Bronchus fibroblast of lung (primary cell): ENCODE measurements at places on chromosomes 6 and 20. TPM values are rescaled to one million over a fixed set of nuclear protein-coding genes. Genes with fewer than 3 reads are reported as not detected.

The SMLR1 gene
- total RNA-seq: not detected in 2 replicates

The SUMO4 gene
- total RNA-seq: 0.67 TPM in 1 of 2 replicates, not detected in the other

The PLTP gene
- total RNA-seq: 48.3 and 51.7 TPM in 2 replicates

The EYA2 gene
- 0.74 and 1.0 TPM in 2 replicates for total RNA-seq

The KIF6 gene
- total RNA-seq: under 0.01 and 0.17 TPM in 2 replicates

The GTF2H4 gene
- 9.4 and 10.9 TPM in 2 replicates for total RNA-seq

The TMC2 gene
- total RNA-seq: not detected in 2 replicates
